Dermis microvascular lymphatic vessel endothelial cell (primary cell): ENCODE measurements at places on chromosomes 16 and 17. TPM values are rescaled to one million over a fixed set of nuclear protein-coding genes. Genes with fewer than 3 reads are reported as not detected.

DNA sequence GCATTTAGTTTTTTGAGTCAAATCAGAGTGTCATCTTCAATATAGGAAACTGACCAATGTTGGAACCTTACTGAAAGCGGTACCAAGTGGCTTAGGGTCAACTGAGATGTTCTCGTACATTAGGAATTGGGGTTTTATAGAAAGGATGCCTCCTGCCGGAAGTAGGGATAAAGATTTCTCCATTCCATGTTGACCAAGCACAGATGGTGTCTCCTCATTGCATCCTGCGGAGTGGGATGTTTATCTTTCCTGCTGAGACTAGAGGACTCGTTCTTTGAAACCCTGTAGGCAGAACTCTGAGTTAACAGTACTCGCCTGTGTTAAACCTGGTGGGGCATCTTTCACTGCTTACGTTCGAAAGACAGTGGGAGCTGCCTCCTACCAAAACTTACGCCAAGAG, 1.4 kb downstream of the SHISA6 start:
- DNase-seq = no peak

TERB1 gene
- under 0.01 TPM in 1 of 2 replicates, not detected in the other for total RNA-seq

DNA sequence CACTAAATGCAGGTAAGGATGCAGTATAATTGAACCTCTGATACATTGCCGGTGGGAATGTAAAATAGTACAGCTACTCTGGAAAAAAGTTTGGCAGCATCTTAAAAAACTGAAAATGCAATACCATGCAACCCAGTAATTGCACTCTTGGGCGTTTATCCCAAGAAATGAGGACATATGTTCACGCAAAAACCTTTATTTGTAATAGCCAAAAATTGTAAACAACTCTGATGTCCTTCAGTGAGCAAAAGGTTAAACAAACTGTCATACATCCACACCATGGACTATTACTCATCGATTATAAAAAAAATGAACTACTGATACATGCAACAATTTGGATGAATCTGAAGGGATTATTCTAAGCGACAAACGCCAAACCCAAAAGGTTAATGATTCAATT, 16.9 kb downstream of the SYNRG start:
- DNase-seq = no peak

KRTAP17-1 gene
- not detected in 2 replicates for total RNA-seq

GRCh38 chr17:61809816-61810392, 53.4 kb downstream of the BRIP1 start:
- peak; percentile 1 for DNase-seq

- peak; percentile 76 for DNase-seq
Observed at GRCh38 chr17:7084088-7084487, 4.0 kb upstream of the CLEC10A start.

GRCh38 chr16:89619840-89620239, 6.4 kb downstream of the DPEP1 start:
- DNase-seq = no peak
